ENCODE measurements at places on chromosomes 6 and 20.
A peak's percentile ranks its signal among the peaks of the same experiment; 100 is the strongest.

DNA sequence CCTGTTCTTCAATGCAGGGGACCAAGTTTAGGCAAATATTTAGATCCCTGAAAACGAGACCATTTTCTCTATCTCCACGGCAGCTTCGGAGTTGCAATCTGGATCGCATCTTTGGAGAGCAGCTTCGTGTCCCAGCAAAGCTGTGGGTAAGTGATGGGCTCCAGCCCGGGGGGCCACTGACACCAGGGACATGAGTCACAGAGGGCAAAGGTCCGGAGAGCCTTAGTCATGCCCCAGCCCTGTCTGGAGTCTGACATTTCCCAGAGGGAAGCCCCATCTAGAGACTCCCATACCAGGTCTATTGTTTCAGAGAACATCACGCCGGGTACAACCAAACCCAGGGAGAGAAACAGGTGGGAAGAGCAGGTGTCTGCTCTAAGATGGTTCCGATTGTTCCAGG, 95.9 kb downstream of the NFATC2 start:
- peak; percentile 78 for DNase-seq

DNA sequence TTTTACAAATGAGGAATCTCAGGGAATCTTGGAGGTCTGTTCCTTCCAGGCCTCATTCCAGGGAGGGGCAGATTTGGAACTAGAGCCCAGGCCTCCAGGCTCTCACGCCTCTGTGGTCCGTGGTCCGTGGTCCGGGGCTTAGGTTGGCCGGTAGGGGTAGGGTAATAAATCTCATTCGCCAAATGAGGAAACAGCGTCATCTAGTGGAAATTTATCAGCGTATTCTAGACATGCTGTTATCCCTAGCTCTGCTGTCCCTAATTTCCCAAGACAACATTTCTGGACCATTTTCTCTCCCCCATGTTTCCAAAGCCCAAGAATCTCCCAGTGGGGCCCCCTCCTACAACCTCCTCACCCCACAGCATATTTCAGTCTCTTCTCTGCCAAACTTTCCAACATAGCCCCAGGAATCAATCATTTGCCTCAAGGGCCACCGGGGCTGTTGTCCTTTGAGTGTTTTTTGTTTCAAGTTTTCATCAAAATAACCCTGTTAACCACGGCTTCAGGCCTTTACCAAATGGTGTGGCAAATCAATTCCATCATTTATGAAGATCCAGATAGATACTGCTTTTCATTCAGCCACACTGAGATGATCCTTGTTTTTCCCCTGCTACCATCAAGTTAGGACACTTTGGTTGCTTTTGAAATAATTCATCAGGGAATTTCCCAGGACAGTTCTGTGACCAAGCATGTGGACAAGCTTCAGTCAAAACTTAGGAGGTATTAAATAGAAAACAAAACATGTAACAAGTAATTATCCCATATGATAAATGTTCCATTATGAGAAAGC, 126.8 kb downstream of the ALDH8A1 start:
- DNase-seq: peak; percentile 78

GRCh38 chr6:135810486-135810885, 41.0 kb upstream of the PDE7B start:
- no peak for DNase-seq

GRCh38 chr20:19041787-19042186, 170.7 kb upstream of the SLC24A3 start:
- DNase-seq: no peak

GRCh38 chr20:5056801-5057599, 55.7 kb upstream of the SLC23A2 start:
- peak; percentile 36 for DNase-seq

GRCh38 chr6:55794136-55794812, 81.1 kb downstream of the BMP5 start:
- DNase-seq: no peak

DNA sequence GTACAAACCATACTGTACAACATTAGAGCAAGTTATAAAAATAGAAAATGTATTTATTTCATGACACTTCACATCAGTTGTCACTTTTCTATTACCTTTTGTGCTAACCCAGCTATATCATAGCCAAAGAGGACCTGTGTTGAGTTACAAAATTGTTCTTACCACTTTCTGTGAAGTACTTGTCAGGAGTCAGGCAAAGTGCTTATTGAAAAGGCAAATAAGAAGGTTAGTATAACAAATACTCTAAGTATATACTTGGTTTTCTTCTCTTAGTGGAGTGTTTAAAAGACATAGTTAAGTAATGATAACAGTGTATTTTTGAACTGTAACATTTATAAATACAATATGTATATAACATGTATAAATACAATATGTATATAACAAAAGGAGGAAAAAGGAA, 88.9 kb downstream of the HIVEP1 start:
- no peak for DNase-seq

DNA sequence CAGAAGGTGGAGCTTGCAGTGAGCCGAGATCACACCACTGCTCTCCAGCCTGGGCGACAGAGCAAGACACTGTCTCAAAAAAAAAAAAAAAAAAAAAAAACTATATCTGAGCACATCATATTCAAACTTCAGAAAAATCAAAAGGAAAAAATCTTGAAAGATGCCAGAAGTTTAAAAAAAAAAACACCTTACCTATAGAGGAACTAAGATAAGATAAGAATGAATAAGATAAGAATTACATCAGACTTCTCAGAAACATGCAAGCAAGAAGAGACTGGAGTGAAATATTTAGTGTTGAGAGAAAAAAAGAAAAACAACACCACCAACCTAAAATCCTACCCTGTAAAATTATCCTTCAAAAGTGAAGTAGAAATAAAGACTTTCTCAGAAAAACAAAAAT, 116.8 kb upstream of the ARID1B start:
- DNase-seq: no peak

DNA sequence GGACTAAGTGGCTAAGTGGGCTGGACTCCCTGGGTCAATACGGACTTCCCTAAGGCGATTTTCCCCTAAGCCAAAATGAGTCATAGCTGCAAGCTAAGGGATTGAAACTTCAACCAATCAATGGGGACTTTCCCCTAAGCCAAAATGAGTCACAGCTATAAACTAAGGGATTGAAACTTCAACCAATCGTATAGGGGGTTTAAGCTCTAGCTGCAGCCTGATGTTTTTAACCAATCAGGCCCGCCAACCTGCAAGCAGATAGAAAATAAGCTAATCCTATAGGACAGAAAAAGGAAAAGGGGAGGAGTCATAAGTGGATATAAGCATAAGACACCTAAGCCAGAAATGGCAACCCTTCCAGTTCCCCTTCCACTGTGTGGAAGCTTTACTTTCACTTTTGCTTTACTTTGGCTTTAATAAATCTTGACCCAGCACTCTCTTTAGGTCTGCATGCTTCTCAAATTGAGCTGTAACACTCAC, 655.0 kb upstream of the HS3ST5 start:
- no peak for DNase-seq

DNA sequence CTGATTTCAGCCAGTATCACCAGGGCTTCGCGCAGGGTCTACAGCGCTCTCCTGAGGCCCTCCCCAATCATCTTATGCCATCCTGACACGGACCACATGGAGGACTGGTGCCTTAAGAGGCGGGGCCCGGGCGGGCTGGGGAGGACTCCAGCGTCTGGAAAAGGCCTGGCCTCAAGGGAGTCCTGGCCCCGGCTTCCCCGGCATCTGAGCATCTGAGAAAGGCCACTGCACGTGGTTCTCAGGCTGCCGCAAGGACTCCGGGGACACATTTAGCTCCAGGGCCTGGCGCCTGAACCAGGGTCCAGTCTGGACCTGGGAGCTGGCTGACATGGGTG, 21.4 kb downstream of the BHLHE23 start:
- DNase-seq: no peak

- no peak for DNase-seq
Measured at GRCh38 chr6:86203044-86203443, 560.4 kb upstream of the SYNCRIP start.

DNA sequence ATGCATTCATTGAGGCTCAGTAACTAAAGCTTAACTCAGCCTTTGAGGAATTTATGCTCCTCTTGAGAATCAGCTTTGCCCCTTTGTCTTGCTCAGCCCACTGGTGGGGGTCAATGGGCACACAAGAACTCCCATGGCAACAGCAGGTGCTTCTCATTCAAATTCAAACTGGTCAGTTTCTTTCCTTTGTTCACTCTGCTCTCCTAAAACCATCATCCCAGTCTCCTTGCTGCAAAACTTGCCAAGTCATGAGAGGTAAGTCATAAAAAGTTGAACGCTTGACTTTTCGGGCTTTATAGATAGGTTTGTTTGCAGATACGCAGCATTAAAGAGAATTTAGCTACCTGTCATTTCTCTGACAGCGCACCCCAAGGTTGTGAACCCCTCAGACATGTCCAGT, 146.8 kb downstream of the TFAP2A start:
- DNase-seq: no peak

- no peak for DNase-seq
Measured at GRCh38 chr6:27743787-27744186, 168.4 kb downstream of the OR2B2 start.

DNA sequence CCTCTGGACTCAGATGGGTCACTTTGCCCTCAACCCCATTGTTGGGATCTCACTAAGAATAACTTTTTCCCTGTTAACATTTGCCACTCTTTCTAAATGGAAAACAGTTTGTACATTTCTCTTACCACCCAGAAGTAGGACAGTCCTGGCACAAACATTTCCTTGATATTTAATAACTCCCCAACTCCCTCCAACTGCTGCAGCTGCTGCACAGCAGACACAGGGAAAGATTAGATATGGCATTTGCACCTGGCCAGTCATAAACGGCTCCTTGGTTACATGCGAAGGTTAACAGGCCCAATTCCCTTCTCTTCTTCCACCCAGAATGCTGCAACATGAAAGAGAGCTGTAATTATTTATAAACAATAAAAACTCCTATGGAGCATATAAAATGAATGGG, 55.9 kb upstream of the SOX4 start:
- DNase-seq: no peak

DNA sequence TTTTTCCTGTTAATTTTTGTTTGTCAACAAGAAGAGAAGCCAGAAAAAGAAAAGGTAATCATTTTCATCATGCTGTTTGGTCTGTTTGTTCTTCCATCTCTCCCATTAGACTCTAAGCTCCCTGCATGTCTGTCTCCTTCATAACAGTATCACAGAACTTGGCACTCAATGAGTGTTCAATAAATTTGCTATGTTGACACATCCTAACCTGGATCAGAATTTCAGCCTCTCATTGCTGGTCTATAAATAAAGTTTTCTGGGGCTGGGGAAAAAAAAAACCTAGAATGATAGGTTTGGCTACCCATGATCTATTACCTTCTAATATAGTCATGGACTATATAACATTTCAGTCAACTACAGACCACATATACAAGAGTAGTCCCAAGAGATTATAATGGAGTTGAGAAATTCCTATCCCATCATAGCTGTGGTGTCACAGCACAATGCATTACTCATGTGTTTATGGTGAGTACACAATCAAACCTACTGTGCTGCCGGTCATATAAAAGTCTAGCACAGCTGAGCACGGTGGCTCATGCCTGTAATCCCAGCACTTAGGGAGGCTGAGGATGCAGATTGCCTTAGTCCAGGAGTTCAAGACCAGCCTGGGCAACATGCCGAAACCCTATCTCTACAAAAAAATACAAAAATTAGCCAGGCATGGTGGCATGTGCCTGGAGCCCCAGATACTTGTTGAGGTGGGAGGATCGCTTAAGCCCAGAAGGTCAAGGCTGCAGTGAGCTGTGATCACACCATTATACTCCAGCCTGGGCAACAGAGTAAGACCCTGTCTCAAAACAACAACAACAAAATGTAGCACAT, 5.9 kb downstream of the NUDT3 start:
- DNase-seq: peak; percentile 83

GRCh38 chr20:49672096-49672664, 41.5 kb downstream of the B4GALT5 start:
- DNase-seq: no peak

DNA sequence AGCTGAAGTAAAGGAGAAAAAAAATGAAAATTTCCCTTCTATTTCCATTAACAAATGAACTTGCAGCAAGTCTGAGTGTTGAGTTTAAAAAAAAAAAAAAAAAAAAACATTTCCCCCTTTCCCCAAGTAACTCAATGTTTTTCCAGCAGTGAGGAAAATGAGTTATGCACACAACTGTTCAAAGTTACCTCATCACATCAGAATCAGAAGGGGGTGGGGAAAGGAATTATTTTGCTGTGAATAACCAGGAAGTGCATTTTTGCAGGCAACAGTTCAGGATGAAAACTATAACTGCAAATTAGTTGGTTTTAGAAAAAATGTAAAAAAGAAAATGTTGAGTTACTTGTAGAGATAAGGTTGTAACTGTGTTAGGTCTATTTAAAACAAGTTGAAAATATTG, 568.9 kb upstream of the CITED2 start:
- peak; percentile 89 for DNase-seq

DNA sequence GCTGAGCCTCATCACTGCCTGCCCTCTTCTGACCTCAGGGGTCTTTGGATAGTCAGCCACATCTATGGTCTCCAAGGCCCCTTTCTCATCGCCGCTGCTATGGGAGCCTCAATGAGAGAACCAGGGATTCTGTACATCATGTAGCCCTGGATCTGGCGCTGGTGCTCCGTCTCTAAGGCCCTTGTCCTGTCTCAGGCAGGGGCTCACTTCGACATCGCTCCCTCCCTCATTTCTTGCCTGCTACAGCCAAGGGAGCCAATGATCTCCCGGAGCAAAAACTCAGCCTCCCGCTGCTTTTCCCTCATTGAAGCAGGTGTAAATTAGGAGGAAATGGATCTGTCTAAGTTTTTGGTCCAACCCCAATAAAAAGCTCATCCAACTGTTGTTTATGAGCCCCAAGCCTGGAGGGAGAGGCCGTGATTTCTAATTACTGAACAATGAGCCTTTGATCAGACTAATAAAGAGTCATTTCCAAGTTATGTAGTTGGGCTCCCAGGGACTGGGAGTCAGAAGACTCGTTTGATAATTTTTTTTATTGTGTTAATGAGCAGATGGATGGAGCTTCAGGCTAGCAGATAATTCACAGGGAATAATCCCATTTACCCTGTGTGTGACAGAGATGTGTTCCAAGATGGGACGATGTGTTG, 30.9 kb downstream of the LBP start:
- no peak for DNase-seq

- peak; percentile 4 for DNase-seq
Measured at GRCh38 chr20:61118429-61119224, 133.4 kb upstream of the CDH4 start.

GRCh38 chr6:38549795-38550194, 89.9 kb downstream of the BTBD9 start:
- DNase-seq: no peak

- peak; percentile 20 for DNase-seq
Measured at GRCh38 chr6:9121549-9121948, 686.2 kb upstream of the SLC35B3 start.
